ENCODE measurements at places on chromosomes 4 and X.

DNA sequence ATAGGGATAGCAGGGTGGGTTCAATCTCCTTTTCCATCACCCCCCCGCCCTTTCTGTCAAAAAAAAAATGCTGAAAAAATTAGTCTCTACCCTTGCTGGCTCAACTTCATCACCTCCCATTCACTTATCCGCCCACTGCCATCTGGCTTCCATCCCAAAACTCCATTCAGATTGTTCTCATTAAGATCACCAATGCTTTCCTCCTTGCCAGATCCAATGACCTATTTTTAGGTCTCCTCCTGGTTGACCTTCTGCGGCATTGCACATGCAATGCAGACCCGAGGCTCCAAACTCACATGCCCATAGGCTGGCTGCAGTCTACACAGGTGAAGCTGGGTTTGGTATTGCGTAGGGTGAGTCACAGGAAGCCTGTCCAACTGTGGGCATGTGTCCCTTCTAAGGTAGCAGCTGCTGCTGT lies 21.1 kb upstream of the STIM2 start:
- no peak for DNase-seq

DNA sequence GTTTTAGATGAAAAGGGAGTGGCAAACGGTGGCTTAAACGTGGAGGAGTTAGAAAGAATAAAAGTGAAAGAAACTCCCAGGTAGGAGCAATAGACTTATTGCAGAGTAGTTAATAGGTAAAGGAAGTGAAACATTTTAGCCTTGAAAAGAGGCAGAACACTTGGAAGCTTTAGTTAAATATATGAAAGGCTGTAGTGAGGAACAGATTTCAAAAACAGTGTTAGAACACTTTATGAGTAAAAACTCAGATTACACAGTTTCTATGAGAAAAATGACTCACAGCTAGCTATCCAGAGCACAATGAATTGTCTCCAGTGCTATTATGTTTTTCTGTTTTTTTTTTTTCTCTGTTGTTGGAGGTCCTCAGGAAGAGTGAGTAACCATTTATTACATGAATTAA lies 45.8 kb downstream of the TACR3 start:
- DNase-seq, result no peak

DNA sequence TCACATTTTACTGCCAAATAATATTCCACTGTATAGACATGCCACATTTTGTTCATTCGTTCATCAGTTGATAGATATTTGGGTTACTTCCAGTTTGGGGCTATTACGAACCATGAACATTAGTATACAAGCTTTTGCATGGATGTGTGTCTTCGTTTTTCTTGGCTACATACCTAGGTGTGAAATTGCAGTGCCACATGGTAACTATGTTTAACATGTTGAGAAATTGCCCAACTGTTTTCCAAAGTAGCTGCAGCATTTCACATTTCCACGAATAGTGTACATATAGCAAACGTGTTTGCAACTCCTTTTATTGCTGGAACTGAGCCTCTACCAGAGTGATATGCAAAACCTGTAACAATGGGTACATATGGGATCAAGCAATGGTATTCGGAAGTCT lies 221.5 kb downstream of the VEGFC start:
- no peak for DNase-seq

DNA sequence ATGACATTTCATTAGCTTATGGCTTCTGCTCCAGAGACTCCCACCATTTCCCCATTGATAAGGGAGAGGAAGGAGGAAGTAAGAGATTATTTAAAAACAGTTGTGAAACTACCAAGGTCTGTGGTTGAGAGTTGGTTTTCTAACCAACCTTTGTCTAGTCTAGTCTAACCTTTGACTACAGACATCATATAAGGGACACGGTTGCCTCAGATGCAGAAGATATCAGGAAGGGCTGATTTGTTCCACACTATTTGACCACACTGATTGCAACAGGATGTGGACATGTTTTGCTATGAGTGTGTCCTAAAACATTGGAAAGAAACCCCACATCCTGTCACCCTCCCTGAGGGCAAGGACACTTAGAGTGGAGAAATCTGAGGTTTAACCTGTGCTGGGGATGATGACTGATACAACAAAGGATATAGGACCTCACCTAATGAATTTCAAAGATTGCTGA lies 53.0 kb downstream of the COQ2 start:
- DNase-seq, result no peak

DNA sequence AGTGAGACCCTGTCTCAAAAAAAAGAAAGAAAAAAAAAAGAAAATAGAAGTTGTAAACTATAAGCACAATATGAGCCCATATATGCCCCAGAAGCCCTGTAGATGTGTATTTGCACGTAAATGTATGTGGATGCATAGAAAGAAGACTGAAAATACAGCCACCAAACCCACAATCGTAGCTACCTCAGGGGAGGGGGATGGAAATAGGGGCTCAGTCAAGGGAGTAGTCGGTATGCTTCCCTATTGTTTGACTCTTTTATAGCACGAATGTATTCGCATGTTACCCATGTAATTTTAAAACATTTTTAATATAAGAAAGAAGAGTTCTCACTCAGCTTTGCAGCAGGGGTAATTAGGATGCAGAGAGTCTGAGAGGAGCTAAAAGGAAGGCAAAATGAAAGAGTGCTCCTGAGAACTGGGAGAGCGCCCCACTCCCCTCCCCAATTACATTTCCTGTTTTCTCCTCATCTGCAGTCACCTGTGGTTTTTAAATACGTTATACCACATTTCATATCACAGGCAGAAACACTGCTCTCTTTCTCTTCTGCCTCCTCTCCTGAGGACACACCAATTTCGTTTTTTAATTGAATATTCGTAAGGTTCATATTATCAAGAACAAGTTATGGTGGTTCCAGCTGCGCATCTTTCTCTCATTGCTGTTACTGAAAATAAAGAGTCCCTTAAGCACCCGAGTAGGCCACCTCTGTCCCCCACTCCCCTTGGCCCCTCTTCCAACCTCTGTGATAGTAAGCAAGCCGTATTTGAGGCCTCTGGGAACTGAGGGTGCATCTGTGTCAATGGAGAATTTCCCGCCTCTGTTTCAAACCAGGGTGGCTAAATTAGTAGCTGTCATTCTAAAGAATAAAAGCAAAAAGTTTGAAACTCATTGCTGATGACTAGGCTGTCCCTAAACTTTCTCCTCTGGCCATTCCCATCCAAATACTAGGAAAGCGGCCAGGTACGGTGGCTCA lies 10.7 kb downstream of the SEPTIN6 start:
- no peak for DNase-seq

DNA sequence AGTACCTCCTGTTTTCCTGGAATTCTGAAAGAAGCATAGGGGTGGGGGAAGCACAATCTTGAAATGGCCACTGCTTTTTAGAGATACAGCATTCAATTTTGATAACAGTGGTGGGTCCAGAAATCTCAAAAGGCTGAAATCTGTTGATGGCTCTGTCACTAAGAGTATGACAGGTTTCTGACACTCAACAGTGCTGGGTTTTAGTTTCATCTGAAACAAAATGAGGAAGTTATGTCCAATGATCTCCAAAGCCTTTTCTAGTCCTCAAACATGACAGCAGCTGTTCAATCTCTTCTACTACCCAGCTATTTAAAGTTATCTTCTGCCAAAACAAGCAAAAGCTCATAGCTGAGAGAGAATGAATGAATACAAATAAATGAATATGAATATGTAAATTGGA lies 110.5 kb downstream of the IL1RAPL1 start:
- no peak for DNase-seq

GRCh38 chr4:180900781-180901180 lies 1342.4 kb upstream of the TENM3 start:
- no peak for DNase-seq

- no peak for DNase-seq
Observed at GRCh38 chr4:56648824-56649151, 32.3 kb downstream of the HOPX start.

All from Caco-2 (cell line).